Activated CD4-positive, alpha-beta memory T cell treated with anti-CD3 and anti-CD28 coated beads, Interleukin-2, amount 10 ng/mL, durations not matched to agents 7 days and 5 days (primary cell): ENCODE measurements at places on chromosomes 2 and 18. TPM values are rescaled to one million over a fixed set of nuclear protein-coding genes. Genes with fewer than 3 reads are reported as not detected.

Gene IKZF2
- total RNA-seq, result 4.2 TPM

GRCh38 chr18:11962597-11962996 is 18.7 kb upstream of the IMPA2 start:
- DNase-seq, result no peak

Gene RAD51AP2
- not detected for total RNA-seq

- DNase-seq, result no peak
Observed at GRCh38 chr18:11663439-11664029, 25.5 kb upstream of the GNAL start.

Gene ERFE
- not detected for total RNA-seq

DNA sequence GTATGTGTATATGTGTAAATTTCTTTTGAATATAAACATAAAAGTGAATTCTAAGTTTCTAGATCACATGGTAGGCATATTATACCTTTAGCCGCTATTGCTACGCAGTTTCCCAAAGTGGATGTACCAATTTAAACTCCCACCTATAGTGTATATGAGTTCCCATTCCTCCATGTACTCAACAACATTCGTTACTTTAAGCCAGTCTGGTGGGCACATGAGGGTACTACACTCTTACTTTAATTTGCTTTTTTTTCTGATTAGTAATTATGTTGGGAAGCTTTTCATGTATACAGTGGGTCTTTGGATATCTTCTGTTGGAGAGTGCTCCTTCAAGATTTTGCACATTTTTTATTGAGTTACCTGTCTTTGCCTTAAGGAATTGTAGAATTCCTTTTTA is 683.8 kb downstream of the ERBB4 start:
- no peak for DNase-seq

- DNase-seq, result no peak
Observed at GRCh38 chr18:78675231-78675630, 304.4 kb upstream of the SALL3 start.

GRCh38 chr2:159518321-159519005 is 97.9 kb downstream of the BAZ2B start:
- DNase-seq, result no peak
